NCI-H2171 (cell line): ENCODE measurements at places on chromosomes 4 and X.

- no peak for DNase-seq
These were observed 177.8 kb downstream of the RASL11B start for GRCh38 chr4:53039741-53040458.

DNA sequence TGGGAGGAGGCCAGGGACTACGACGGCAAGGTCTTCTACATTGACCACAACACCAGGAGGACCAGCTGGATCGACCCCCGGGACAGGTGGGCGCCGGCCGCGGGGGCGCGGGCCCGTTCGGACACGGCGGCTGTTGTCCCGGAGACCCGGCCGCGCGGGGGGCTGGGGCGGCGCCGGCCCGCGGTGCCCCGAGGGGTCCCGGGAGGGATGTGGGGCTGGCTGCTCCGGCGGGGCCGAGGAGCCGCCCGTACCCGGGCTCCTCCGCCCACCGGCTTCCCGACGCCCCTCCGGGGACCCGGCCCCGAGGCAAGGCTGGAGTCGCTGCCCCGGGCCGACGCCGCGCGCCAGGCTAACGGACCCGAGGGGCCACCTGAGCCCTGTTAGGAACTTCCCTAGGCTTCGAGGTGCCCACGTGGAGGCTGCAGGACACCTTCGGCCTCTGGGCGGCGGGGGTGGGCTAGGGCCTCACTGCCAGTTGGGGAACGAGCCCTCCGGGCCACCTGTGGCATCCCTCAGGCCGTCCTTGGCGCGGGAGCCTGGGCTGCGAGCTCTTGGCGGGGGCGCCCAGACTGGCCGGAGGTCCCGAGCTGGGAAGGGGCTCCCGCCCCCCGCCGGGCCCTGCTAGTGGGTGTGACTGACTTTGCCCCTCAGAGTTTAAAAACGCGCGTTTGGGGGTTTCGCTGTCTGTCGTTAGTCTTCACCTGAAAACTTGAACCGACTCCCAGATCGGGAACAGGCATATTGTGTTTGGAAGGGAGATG is 660 bp downstream of the WWC2 start:
- no peak for DNase-seq

- DNase-seq: no peak
These were observed 11.7 kb downstream of the PHEX start for GRCh38 chrX:22043872-22044271.

- no peak for DNase-seq
These were observed 90.8 kb upstream of the SHISA3 start for GRCh38 chr4:42306221-42307109.

GRCh38 chr4:16652732-16653305 is 245.6 kb downstream of the LDB2 start:
- no peak for DNase-seq

DNA sequence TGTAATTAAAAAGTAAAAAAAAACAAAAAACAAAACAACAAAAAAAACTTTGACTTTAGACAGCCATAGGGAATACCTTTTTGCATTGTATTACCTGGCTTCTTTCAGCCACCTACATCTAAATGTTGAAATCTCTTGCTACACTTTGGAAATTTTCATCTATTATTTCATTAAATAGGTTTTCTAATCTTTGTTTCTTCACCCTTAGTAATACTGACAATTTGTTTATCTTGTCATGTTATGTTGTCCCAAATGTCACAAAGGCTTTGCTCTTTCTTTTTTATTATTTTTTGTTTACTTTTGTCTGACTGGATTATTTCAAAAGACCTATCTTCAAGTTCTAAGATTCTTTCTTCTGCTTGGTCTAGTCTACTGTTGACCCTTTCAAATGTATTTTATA is 7.5 kb downstream of the PF4 start:
- DNase-seq: no peak

DNA sequence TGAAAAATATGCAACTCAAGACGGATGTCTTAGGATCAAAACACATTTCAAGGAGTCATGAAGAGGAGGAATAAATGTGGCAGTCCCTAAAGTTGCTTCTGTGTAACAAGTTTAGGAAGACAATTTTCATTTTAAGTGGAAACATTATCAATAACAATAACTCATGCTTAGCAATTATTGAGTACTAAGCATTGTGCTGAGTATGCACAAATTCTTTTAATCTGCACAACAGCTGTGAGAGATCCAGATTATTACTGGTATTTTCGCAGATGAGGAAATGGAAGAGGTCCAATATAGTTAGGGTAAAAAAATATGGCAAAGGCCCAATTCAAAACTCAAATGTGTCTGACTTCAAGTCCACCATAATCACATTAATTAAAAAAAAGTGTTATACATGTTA is 2.9 kb upstream of the TEX13B start:
- DNase-seq: no peak
